PC-3 (cell line): ENCODE measurements at places on chromosomes 2 and 18. TPM values are rescaled to one million over a fixed set of nuclear protein-coding genes. Genes with fewer than 3 reads are reported as not detected.
A peak's percentile ranks its signal among the peaks of the same experiment; 100 is the strongest.

DNA sequence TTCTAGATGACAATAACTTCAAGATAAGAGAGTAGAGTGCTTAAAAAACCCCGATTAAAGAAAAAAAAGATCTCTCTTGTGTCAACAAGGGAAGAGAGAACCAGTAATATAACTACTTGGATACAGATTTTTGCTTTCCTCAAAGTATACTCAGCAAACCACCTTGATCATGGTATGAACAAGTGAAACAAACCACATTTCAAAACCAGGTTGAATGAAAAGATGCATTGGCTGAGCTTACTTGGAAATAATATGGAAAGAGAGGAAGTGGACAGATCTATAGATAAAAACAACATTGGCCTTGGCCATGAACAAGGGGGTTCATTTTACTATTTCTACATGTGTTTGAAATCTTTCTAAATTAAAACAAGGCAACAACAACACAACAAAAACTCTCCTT is 50.1 kb downstream of the ATP8B1 start:
- DNase-seq: no peak

RAB17 gene
- total RNA-seq: 28.9 and 52.2 TPM in 2 replicates

DSG1 gene
- not detected in 2 replicates for total RNA-seq

GRCh38 chr2:229133155-229133772 is 137.8 kb downstream of the PID1 start:
- peak; percentile 78 for DNase-seq

HTR2B gene
- total RNA-seq: not detected in 2 replicates

GRCh38 chr2:164739966-164740365 is 101.7 kb downstream of the COBLL1 start:
- peak; percentile 67 for DNase-seq

DNA sequence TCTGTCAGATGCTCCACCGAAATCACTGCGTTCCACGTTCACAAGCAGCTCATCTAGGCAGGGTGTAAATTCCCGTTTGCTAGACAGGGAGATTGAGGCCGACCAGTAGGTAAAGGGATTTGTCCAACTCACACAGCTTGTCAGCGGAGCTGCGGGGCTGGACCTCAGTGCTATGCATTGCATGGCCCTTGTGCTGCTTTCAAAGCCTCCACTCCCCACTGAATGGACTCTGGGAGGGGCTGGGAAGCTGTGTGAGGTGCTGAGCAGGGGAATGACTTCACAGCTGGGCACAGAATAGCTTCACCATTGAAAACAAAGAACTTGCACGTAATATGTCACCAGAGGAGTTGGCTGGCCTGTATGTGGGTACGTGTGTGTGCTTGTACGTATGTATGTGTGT is 21.4 kb downstream of the CELF4 start:
- no peak for DNase-seq

- DNase-seq: no peak
These were observed 20.4 kb upstream of the SANBR start for GRCh38 chr2:61045226-61045625.

DNA sequence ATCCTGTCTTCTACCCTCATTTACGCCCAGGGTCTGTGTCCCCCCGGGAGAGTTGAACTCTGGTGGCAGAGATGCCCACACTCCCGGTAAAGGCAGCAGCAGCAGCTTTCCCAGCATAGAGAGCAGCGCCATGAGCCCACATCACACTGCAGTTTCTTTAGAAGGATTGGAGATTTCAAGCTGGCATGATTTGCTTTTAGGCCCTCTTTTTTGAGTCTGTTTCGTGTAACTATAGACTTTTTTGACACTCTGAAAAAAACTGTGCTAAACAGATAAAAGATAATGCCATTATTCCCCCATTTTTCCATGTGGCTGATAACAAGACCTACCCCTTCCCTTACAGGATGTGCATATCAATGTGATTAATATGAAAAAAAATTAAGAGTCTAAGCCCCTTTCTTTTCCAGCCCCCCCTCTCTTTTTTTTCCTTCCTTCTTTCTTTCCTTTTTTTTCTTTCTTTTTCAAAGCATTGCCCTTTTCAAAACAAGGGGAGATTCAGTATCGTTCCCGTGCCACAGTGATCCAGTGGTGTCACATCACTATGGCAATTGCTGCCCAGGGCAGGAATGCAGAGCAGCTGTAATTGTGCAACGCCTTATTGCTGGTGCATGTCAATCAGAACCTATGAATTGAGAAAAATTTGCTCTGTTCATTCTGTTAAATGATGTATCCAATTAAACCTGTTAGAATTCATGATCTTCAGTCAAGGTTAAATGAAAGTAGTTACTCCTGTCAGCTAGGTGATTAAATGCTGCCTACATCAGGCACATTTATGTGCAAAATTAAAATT is 104.5 kb downstream of the CDCA7 start:
- no peak for DNase-seq

SPATA3 gene
- total RNA-seq: not detected in 2 replicates

DNA sequence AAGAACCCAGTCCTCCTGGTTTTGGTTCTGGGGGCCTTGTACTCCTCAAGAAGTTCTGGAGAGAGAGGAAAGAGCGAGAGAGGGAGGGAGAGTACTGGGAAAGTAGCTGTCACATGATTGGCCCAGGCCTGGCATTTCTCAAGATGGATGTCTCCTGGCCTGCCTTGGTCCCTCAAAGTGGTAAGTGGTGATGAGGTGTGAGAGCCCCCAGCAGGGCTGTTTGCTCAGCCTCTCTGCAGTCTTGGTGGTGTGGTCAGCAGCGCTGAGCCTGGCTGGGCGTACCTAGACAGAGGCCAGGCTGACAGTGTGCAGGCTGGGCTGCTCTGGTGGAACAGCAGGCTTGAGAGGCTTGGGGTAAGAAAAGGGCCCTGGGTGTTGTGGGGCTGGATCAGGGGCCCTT is 2.5 kb downstream of the SPEG start:
- DNase-seq: no peak

- peak; percentile 30 for DNase-seq
These were observed 79.0 kb downstream of the COLEC12 start for GRCh38 chr18:421247-422155.

DNA sequence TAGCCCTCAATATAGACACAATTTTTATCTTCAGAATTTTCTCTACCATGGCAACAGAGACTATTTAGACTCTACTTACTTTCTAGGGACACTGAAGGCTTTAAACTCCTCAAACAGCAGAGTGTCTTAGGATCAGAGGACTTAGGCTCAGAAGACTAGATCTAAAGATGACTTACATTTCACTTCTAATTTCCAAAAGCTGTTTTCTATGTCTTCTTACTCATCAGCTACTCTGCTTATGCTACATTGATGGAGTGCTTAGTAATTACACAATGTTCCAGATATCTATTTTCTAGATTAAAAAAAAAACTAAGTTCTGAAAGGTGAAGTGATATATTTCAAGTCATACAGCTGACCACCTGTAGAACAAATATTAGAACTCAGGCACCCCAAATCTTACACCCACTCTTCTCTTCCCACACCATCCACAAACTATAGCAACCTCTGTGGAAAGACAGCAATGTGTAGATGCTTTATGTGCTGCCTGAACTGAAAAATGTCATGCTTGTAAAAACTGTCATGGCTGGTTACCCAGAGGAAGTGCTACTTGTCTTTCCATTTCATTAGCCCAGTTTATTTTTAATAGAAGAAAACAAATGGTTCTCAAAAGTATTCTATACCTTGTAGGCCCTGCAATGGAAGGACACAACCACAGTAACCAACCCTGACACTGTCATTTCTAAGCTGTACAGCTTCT is 831.0 kb upstream of the ACVR2A start:
- DNase-seq: no peak

TMEM87B gene
- total RNA-seq: 11.2 and 17.3 TPM in 2 replicates

GRCh38 chr2:37472959-37473358 is 128.5 kb downstream of the QPCT start:
- DNase-seq: peak; percentile 92

DNA sequence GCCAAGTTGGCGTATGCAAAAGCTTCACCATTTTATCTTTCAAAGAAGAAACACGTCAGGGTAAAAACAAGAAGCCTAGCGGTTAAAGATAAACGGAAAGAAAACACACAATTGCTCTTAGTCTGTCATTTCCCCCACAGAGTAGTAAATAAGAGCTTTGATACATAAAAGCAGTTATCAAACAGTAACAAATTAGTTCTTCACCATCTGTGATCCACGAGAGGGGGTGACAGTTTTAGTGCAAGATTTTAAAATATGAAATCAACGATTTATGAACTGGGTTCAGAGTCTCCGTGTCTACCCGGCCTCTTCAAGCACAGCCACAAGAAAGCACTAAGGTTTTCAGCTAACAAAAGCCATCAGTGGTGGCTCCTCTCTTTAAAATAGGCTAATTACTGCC is 703.9 kb upstream of the ID2 start:
- DNase-seq: no peak

SPP2 gene
- total RNA-seq: not detected in 2 replicates

ANKRD62 gene
- not detected in 2 replicates for total RNA-seq

- DNase-seq: no peak
These were observed 91.4 kb upstream of the CABLES1 start for GRCh38 chr18:23043803-23044376.

GRCh38 chr2:68828887-68829708 is 42.1 kb downstream of the BMP10 start:
- peak; percentile 95 for DNase-seq

DNA sequence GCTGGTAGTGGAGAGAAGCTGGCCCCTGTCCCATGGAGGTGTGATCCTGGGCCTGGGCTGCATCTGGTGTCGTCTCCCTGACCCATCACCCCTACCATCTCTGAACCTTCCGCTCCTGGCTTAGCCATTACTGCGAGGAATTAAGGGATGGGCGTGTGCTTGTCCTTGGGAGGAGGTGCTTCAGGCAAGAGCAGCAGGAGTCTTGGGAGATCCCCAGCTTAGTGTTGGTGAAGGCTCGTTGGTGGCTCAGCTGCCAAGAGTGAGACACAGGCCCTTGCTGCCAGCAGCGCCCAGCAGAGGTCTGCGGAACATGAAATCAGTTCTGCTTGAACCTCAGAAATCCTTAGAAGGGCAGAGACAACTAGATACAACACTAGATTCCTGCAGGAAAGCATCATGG is 59.9 kb upstream of the TGFA start:
- no peak for DNase-seq

GRCh38 chr2:197128897-197129296 is 181.7 kb downstream of the ANKRD44 start:
- no peak for DNase-seq

ARHGAP28 gene
- total RNA-seq: 8.1 and 10.0 TPM in 2 replicates

DNA sequence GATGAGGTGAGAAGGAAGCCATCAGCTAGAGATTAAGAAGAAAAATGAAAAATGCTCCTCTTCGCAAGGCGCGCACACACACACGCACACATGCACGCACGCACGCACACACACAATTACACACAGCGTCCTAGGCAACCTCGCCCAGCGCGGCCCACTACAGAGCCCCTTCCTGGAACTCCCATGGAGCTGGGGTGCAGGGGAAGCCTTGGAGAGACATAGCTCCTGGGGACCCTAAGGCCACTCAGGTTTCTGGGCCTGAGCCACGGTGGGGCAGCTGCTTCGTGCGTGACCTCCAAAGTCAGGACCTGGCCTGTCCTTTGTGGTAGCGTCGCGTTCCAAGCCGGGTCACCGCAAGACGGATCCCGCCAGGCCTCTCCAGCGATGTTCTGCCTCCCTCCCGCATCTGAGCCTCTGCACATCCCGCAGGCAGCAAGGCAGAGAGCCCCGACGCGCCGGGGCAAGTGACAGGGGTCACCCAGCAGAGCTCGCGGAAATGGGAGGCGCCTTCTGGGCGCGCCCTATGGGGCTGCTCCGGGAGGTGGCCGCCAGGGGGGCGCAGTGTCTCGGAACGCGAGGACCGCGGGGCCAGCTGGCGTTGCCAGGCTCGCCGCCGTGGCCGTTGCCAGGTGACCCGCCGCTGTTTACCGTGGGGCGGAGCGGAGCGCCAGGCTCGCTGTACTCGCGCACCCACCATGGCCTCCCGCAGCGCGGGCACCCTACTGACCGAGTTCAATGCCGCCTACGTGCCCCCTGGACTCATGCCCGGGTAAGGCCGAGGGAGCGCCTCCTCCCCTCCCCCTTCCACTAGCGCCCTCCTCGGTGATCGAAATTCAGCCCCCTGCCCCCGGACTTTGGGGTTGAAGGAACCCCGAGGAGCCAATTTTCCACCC is 79.0 kb downstream of the CIB4 start:
- DNase-seq: no peak

DNA sequence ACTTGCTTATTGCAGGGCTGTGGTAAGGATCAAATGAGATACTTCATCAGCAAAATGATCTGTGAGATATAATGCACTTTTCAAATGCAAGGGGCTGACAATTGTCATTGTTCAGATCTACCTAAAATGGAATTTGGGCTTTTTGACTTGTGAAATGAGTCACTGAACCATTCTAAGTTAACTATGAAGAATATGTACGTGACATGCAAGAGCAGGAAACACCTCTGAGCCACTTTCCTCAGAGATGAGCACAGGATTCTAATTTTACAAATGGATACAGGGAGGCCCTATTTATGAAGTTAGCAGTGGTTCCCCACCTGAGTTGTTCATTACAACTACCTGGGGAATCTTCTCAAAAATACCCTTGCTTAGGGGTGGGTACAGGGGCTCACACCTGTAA is 26.7 kb downstream of the CTLA4 start:
- DNase-seq: no peak

LRPPRC gene
- 94.8 and 113 TPM in 2 replicates for total RNA-seq

DNA sequence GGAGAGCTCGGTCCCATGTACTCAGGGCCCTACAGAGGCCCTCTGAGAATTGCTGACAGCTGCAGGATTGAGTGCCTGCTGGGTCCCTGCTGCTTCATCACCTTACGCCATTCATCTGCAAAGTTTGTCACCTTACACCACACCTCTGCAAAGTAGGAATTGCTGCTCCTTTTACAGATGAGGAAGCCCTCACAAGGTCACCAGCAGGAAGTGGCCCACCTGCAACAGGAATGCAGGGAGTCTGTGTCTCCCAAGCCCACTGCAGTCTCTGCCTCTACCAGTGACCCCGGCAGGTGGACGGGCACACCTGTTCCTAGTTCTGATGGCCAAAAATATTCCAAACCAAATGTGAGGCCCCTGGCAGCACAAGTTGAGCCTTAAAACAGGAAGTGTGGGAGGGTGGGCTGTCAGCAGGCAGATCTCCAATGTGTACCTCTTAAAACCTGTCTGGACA is 441.4 kb downstream of the NBAS start:
- no peak for DNase-seq

CXCR1 gene
- not detected in 2 replicates for total RNA-seq

DNA sequence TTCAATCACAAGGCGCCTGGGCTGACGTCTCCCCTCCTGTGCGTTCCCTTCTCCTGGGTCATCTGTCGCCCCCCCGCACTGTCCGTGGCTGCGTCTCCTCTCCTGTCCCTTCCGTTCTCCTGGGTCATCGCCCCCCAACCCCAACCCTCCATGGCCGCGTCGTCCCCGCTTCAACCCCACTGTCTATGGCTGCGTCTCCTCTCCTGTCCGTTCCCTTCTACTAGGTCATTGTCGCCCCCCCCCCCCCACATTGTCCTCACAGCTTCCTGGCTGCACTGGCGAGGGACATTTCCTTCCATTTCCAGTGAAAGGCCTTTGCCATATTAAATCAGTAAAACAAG is 118.9 kb downstream of the TMEM18 start:
- DNase-seq: no peak

DNA sequence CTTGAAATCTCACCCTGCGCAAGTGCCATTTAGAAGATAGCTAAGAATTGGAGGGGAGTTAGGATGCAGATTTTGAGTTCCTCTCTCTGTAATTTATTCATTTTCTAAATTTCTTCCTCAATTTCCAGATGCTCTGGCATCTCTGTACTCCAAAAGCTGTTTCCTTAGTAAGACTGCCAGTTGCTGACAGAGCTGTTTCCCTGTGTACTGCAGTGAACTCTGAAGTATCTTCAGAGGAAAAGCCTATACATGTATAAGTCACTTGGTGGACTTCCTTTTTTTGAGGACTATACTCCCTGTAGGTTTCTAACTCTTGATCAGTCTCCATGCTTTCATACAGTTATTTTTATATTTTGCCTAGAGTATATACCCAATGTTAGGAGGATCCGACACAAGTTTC is 1.5 kb upstream of the RESP18 start:
- no peak for DNase-seq

- no peak for DNase-seq
These were observed 23.4 kb downstream of the BCL11A start for GRCh38 chr2:60529785-60530627.
